ENCODE measurements at places on chromosomes 6 and 20.

- DNase-seq, result no peak
These were observed 79.1 kb upstream of the FOXP4 start for GRCh38 chr6:41467061-41467460.

DNA sequence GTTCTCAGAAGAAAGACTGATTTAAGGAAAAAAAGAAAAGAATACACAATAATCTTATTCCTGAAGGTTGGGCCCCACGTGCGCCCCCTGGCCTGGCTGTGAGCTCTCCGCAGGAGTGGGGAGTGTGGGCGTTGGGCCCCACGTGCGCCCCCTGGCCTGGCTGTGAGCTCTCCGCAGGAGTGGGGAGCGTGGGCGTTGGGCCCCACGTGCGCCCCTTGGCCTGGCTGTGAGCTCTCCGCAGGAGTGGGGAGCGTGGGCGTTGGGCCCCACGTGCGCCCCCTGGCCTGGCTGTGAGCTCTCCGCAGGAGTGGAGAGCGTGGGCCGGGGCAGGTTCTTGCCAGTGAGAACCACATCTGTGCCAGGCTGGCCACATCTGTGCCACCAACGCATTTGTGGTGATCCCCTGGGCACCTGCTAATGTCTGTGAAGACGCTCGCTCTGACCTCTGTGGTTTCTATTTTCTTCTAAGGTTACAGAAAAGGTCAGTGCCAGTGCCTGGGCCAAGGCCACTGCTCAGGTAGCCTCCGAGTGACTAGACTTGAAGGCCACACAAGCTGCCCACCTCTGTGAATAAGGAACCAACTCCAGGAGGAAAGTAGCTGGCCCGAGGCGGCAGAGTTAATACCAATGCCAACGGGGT lies 41.0 kb downstream of the WDR27 start:
- no peak for DNase-seq

- no peak for DNase-seq
These were observed 361.6 kb upstream of the MARCKS start for GRCh38 chr6:113495521-113495920.

DNA sequence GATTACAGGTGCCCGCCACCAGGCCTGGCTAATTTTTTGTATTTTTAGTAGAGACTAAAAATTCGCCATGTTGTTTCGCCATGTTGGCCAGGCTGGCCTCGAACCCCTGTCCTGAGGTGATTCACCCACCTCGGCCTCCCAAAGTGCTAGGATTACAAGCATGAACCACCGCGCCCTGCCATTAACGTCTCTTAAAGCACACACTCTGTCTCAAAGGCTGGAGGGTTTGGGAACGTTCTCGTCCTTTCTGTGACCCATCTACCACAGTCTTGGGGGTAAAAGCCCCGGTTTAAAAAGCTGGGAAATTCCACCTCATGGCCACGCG lies 57.8 kb upstream of the ARID1B start:
- no peak for DNase-seq

GRCh38 chr6:167093406-167093921 lies 29.4 kb upstream of the CCR6 start:
- no peak for DNase-seq

- DNase-seq, result no peak
These were observed 99.7 kb upstream of the HIVEP1 start for GRCh38 chr6:11912420-11912819.

- no peak for DNase-seq
These were observed 13.5 kb upstream of the MAFB start for GRCh38 chr20:40702504-40702903.

DNA sequence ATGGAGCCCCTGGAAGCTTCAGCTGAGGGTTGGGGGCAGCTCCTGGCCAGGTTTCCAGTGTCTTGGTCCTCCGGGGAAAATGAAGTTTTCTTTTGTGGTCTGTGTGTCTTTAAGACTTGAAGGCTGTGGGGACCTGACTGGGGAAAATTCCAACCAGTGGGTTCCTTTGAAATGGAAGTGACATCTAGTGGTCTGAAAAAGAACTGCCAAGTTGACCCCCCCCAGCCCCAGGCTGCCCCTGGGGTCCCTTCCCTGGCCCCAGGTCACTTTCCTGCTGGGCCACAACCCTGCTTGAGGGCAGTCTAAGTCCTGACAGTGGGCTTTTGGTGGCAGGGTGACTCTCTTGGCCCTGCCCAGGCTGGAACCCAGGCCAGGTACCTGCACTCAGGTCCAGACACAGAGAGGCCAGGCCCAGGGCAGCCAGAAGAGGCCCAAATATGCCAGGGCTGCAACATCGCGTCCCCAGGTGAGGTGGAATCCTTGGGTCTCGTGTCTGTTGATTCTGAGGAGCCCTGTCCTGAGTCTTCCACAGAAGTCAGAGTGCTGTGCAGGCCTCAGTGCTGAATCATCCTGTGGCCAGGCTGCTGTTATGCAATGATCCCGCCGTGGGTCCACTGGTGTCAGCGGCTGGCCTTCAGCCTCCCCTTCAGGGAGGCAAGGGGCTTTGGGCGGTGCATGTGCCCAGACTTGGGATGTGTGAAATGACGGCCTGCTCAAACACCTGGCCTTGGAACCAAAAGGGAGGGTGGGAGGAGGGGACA lies 68.4 kb downstream of the VEGFA start:
- DNase-seq, result no peak

DNA sequence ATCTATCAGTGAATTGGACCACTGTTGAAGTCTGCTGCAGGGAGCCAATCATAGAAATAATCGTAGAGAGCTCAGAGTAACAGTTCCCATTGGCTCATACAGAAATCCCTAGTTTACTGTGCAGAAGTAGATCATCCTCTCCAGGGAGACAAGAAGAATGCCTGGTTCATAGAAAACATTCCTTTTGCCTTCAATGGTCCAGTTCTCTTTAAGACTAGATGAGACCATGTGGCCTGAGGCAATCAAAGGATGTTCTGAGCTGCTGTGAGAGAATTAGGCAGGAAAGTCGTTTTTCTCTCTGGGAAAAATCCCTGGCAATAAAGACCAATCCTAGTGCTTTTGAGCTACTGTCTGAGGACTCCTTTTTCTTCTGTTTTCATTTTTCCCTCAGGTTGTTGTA lies 208.4 kb downstream of the CENPW start:
- DNase-seq, result no peak
